ENCODE measurements at places on chromosomes 12 and 14.

DNA sequence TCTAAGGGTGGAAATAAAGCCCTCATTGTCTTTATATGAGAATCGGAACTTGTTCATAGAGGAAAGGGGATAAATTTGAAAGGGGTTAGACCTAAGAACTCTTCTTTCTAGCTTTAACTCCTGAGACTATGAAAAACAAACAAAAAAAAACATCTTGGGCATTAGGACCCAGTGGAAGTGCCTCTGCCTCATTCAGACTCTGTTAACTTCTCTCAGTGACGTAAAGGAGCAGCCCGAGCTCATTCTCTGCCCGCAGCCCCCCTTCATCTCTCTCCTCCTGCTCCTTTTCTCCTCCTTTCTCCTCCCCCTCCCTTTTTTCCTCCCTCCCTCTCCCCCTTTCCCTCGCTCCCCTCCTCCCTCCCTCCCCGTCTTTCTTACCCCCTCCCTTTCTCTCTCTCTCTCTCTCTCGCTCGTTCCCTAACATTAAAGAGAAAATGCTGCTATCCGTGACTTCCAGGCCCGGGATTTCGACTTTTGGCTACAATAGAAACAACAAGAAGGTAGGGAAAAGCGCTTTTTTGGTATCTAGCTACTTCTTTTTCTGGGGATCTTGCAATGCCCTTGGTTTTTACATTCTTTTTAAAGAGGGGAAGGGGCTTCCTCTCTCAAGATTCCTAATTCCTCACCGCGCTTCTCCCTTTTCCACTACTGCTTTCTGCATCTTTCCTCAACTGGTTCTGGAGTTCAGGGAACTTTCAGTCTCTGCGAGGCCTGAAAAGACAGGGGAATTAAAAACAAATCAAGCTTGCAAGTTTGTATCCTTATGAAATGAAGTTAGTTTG is at the start of gene RBMS2:
Gene RBMS2, plus strand, starts transcription at position 231 of the 782 bp plus-strand sequence. Its CDS starts 204 bp downstream, at position 435.
- DNase-seq = peak; percentile 96

GRCh38 chr12:11652351-11653040 is 3.0 kb downstream of the ETV6 start:
- DNase-seq = peak; percentile 74

- DNase-seq = no peak
Observed at GRCh38 chr12:130266751-130267150, 70.9 kb upstream of the PIWIL1 start.

DNA sequence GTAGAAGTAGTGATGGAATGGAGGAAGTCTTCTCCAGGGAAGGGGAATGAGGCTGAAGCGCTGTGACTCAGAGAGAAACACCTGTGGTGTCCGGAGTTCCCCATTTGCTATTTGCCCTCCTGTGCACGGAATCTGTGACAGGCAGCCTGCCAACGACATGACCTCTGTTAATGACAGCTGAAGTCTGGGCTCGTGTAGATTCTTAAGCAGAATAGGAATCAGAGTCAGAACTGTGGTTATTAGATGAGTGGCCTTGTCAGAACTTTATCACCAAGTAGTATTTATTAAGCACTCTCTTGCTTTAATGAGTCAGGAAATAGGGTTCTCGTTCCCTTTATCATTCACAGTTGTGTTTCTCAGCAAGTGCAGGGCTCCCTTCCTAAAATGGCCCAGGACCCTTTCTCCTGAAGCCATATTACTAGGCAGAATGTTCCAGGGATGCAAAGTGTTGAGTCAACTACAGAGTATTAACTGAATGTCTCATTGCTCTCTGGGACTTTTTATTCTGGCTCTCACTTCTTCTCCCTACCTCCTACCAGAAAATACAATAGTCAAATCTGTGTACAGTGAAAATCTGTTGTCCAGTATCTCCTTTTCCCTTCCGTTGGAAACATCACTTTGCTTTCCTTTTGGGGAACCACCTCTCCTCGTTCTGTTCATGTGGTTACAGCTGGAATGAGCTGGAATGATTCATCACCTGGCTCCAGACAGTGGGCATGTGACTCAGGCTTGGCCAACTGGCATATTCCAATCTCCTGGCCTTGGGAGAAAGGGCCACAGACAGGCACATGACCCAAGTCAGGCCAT is 77.8 kb upstream of the MAX start:
- peak; percentile 90 for DNase-seq

GRCh38 chr12:21553329-21553675 is 27.2 kb downstream of the SPX start:
- DNase-seq = no peak

GRCh38 chr12:2858334-2858733 is 1.5 kb upstream of the TEX52 start:
- DNase-seq = no peak

DNA sequence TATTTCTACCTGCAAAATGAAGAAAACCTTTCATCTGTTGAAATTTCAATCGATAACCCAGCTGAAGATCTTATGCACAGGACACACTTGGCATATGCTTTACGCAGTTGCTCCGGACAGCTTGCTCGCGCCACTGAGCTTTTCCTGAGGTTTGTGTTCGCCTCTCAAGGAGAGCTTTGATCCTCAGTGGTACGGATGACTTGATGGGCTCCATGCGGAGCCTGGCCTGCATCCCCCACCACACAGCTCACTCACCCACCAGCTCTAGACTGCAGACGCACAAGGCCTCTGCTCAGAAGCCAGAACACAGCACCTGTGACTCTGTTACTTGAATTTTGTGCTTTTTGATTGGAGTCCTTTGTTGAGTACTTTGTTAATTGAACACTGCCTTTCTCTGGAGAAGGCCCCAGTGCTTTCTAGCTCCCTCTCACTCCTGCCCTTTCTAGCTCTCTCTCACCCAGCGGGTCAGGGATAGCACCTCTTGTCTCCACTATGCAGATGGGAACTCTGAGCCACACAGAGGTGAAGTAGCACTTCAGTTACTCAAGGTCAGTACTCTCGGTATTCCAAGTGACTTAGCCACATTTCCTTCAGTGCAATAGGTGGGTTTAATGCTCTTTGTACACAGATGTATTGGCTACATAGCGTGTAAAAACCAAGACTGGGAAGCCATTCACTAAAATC is 52.1 kb downstream of the TBC1D30 start:
- no peak for DNase-seq

DNA sequence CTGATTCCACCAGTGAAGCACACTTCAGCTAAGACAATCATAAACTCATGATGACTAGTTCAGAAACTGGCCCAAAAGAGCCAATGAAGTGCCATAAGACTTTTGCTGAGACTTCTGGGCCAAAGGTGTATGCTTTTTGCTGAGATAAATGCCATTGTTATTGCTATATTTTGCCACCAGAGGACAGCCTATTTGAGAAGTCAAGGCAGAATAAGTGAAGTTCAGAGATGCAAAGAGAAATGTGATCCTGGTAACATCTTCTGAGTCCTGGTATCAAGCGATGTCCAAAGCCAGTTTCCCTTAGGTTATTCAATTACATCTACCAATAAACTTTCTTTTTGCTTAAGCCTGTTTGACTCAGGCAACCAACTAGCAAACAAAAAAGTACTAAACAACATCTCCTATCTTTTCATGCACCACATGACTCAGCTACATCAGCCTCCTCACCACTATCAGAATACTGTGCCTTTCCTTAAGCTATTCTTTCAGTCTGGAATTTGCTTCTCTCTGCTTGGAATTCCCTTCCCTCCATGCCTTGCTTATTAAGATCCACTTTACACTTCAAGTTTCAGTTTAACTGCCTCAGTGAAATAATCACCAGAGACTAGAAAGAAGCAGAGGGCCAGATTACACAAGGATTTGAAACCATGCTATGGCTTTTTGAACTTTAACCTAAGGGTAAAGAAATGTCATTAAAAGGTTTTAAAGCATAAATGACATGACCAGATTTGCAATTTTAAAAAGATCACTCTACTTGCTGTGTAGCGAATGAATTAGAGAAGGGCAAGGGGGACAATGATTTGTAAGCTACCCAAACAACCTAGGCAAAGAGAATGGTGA is 14.0 kb downstream of the CRY1 start:
- peak; percentile 59 for DNase-seq

Data from cardiac fibroblast (primary cell).